ENCODE measurements at places on chromosomes 7 and 10.

DNA sequence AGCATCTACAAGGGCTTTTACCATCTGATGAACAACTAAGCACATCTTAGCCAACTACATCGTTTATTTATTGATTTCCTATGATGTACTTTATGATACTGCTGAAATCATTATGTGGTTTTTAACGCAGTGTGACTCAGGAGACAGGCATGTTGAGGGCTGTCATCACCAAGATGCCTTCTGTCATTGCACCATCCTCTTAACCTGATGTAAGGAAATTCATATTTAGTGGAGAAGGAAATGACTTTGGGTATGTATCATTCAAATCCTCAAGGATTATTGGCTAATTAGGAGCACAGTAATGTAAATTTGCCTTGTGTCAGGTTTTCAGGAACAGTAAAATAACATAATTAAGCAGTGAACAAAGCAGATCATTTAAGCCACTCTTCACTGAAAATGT lies 138.5 kb upstream of the MGMT start:
- no peak overlapping the region for H3K4me3 ChIP-seq
- H3K27ac ChIP-seq = no peak overlapping the region
- H3K4me1 ChIP-seq = no peaks in the 10 kb centered on the region
- H3K27me3 ChIP-seq = no peaks in the 10 kb centered on the region
- DNase-seq = no peak

GRCh38 chr7:128069373-128070364 lies 38.4 kb upstream of the LRRC4 start:
- H3K4me3 ChIP-seq = no peak overlapping the region
- no peaks in the 10 kb centered on the region for H3K4me1 ChIP-seq
- H3K27me3 ChIP-seq = no peaks in the 10 kb centered on the region
- H3K36me3 ChIP-seq = no peaks in the 10 kb centered on the region

- no peak overlapping the region for H3K27ac ChIP-seq
- no peak for DNase-seq
- H3K4me3 ChIP-seq = no peak overlapping the region
- H3K4me1 ChIP-seq = no peaks in the 10 kb centered on the region
- no peaks in the 10 kb centered on the region for H3K27me3 ChIP-seq
Observed at GRCh38 chr10:63077800-63078199, 55.3 kb upstream of the NRBF2 start.

DNA sequence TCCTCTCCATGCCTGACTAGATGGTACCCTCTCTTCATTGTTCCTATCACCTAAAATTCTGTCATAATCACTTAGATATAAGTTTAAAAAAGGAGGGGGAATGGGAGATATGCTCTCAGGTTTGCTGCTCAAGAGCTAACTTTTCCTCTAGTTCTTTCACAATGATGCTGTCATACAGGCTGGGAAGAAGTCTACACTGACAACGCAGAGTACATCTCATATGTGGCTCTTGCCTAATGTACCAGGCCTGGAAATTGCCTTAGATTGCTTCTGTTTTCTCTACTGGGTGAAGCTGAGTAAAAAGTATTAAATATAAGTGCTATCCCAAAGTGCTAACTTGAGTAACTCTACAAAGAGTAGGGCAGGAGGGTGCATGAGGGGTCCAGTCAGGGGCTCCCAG lies 43.8 kb upstream of the BET1 start:
- no peak overlapping the region for H3K27ac ChIP-seq
- H3K4me1 ChIP-seq = 0 out of 2 replicates have a peak, but pooled peaks cover 3% of the 10 kb centered on the region
- DNase-seq = no peak
- no peaks in the 10 kb centered on the region for H3K36me3 ChIP-seq
- H3K4me3 ChIP-seq = no peak overlapping the region

DNA sequence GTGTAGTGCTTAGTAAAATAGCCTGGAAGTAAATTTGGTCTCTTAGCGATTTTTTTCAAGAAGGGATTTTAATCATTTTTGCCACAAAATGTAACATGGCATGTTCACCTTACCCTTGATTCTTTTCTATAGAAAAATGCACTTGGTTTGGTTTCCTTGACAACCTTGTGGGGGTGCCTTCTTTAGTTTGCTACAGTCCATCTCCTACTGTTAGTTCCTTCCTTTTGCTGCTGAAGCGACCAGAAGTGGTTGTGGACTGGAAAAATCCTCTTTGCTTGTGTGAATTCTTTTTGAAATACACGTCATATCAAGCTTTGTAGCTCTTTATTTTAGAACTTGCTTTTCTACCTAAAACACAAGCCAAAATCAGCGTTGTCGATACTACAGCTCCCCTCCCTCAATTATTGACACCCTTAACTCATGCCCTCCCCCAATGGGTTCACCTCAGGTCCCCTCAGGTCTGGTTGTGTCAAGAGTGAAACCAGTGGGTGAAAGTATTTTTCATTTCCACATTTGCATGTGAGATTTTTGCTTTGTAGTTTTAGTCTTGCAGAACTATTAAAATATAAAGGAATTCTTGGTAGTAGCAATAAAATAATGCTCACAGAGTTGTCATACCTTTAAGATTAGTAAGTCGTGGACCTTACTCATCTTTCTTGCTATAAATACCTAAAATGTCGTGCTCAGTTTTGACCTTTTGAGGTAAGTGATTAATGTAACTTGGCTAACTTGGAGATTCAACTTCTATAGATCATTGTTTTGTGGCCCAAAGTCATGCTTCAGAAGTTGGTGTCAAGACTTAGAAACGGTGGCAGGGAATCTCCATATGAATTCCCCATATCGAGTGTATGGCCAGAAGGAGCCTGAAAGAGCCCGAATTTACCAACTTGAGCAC lies 1.5 kb downstream of the ACTR3B start:
- H3K4me1 ChIP-seq = peaks cover 11% of the 10 kb centered on the region
- peak overlapping the region; percentile 87 for H3K4me3 ChIP-seq
- no peaks in the 10 kb centered on the region for H3K36me3 ChIP-seq
- H3K27me3 ChIP-seq = no peaks in the 10 kb centered on the region

DNA sequence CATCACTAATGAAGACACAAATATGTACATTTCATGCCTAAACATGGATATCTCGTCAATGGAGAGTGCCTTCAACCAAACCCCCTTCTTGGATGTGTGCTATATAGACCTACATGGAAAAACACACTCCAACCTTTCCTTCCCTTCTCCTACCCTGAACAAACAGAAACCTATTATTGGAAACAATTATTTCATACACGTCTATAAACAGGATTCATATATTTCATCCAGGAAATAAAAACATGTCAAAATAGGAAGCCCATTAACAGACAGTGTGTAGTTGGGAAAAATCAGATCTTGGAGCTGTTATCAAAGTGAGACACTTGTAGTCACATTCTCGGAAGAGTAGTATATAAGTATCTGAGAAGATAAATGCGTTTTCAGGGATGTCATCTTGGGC lies 81.1 kb downstream of the NRP1 start:
- no peaks in the 10 kb centered on the region for H3K27me3 ChIP-seq
- H3K4me1 ChIP-seq = no peaks in the 10 kb centered on the region
- H3K4me3 ChIP-seq = no peak overlapping the region
- no peak for DNase-seq

DNA sequence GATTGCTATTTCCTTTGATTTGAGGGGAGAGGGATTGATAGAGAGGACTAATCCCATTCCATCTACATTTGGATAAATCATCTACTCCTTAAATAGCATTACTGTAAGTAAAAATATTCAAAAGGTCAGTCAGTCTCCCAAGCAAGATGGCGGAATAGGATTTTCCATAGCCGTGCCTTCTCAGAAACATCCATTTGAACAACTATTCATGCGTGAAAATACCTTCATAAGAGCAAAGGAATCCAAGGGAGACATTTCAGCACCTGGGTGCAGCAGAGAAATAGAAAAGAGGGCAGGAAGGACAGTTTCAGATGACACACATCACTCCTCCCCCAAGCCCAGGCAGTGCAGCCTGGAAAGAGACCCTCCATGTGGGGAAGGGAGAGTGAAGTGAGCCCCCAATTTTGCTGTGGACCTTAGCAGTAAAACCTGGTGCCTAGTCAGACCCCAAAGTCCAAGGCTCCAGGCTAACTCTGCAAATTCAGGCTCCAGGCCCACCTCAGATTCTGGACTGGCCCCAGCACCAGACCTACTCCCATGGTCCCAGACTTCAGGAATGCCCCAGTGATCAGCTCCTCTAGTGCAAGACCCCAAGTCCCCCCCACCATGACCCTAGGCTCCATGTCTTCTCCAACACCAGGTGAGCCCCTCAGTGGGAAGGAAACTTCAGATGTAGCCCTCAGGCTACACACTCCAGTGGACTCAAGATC lies 104.3 kb upstream of the LANCL2 start:
- H3K27me3 ChIP-seq = no peaks in the 10 kb centered on the region
- 0 out of 2 replicates have a peak, but pooled peaks cover 1% of the 10 kb centered on the region for H3K4me1 ChIP-seq
- no peak overlapping the region for H3K4me3 ChIP-seq
- DNase-seq = no peak

GRCh38 chr10:14742382-14742781 lies 32.3 kb downstream of the FAM107B start:
- H3K4me3 ChIP-seq = no peak overlapping the region
- H3K27ac ChIP-seq = peak overlapping the region; percentile 95
- H3K27me3 ChIP-seq = no peaks in the 10 kb centered on the region
- no peak for DNase-seq
- no peaks in the 10 kb centered on the region for H3K36me3 ChIP-seq

GRCh38 chr7:7099584-7100014 lies 82.7 kb upstream of the C1GALT1 start:
- no peaks in the 10 kb centered on the region for H3K27me3 ChIP-seq
- H3K36me3 ChIP-seq = no peaks in the 10 kb centered on the region
- no peak for DNase-seq
- H3K4me3 ChIP-seq = no peak overlapping the region

DNA sequence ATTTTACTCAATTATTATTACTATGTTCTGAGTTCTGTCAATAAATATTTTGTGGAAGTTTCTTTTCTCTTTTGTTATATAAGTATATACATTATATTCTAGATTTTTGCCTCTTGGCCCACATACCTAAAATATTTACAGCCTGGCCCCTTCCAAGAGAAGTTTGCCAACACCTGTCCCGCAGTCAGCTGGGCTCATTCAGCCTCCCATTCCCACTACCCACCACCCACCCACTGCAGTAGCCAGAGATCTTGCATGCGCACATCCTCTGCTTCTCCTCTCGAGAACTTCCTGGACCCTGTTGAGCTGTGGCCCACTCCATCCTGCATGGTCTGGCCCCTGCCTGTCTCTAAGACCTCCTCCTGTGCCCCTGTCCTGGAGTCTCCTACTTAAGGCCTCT lies 33.6 kb downstream of the WIPF3 start:
- no peaks in the 10 kb centered on the region for H3K36me3 ChIP-seq
- no peak overlapping the region for H3K4me3 ChIP-seq
- DNase-seq = no peak
- no peaks in the 10 kb centered on the region for H3K4me1 ChIP-seq
